CD8-positive, alpha-beta T cell (primary cell): ENCODE measurements at places on chromosomes 4 and X.

GRCh38 chr4:88706574-88706973 lies 8.9 kb upstream of the NAP1L5 start:
- no peak for DNase-seq

DNA sequence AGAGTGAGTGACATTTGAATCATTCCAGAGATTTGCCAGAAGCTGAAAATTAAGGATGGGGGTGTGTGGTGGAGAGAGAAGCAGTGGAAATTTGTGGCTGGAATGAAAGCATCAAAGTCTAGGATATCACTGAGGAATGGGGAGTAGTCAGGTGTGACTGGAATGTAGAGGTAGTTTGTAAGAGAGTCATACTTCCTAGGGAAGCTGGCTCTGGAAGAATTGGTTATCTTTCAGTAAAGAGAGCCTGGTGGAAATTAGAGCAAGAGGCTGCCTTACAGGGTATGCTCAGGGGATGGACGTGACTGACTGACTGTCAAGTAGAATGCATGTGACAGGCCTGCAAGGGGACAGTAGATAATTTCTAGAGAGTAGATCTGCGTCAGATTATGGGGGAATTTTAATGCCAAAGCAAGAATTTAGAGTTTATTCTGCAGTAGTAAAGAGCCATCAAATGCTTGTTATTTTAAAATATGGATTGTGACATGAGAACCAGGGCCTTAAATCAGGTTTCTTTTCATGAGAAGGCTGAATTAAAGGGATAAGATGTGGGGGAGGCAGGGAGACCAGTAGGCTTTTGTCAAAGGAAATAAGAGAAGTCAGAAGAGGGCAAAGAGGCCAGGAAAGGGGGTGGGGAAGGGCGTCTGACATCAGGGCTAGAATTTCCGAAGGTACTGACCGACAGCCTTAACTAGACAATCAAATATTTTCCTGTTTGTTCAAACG lies 109.9 kb downstream of the AFF1 start:
- no peak for DNase-seq

- DNase-seq, result no peak
These were observed 229.0 kb downstream of the UGT8 start for GRCh38 chr4:114827651-114828050.

- DNase-seq, result no peak
These were observed 83.5 kb upstream of the SPIN4 start for GRCh38 chrX:63434665-63435064.

DNA sequence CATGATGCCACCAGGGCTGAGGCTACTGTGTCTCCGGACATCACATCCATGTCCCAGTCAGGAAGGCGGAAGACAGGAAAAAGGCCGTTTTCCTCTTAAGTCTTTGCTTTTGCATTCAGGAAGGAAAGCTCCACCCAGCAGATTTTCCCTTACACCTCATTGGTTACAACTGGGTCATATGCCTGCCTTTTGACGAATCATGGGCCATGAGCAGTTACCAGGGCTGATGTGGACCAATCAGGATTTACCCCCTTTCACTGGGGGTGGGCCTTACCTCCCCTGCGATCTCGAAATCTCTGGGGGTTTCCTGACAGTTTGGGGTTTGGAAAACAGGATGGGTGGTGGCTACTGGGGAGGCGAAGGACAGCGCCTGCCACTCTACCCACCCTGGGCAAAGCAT lies 52.5 kb upstream of the GRPEL1 start:
- no peak for DNase-seq

GRCh38 chr4:35525192-35525978 lies 718.9 kb downstream of the ARAP2 start:
- no peak for DNase-seq

DNA sequence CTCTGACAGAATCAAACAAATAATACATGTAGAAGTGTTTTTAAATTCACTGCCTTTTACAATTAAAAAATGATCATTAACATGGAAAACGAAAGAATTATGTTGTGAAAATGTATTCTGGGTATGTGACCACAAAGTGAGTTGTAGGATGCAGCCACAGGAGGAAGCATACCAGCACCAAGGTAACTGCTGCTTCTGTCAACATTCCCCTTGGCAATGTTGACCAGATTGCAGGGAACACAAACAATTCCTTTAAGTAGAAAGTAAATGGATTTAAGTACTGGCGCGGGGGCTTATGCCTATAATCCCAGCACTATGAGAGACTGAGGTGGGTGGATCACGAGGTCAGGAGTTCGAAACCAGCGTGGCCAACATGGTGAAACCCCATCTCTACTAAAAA lies 1877.9 kb upstream of the PCDH7 start:
- DNase-seq, result no peak

- no peak for DNase-seq
These were observed 49.8 kb upstream of the PRSS48 start for GRCh38 chr4:151227172-151227571.

DNA sequence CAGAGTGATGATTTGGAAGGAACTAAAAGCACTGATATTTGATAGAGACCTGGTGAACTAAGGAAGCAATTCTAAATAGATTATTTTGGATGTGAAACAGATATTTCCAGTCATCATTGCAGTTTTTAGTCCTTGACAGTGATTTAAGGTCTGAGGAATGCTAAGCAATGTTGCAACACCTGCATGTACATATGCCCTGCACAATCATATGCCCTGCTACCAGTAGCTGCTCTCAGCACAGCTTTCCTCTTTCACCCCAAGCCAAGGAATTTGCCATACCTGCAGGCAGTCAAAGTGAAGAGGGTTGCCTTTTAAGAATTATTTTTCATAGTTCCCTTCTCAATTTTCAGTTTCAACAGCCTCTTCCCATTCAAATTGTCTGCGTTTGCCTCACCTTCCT lies 8.7 kb upstream of the FAM47A start:
- no peak for DNase-seq

DNA sequence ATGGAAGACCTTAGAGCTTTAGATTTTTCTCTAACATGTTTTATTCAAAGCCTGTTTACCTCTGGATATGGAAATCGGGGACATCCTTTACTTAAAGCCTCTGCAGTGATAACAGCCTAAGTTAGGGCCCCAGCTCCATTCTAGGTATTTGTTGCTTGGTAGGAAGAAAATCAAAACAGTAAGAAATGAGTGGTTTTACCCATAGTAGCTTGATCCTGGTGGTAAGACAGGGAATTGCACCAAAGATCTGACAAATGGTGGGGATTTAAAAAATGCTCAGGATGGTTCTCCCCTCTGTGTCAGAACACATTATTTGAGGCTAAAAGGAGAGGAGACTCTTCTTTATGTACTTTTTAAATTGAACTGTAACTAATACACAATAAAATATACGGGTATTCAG lies 52.4 kb downstream of the AFF2 start:
- no peak for DNase-seq

GRCh38 chr4:7831330-7831729 lies 108.3 kb downstream of the AFAP1 start:
- DNase-seq, result no peak

- no peak for DNase-seq
These were observed 4.0 kb upstream of the NEUROG2 start for GRCh38 chr4:112519689-112520597.

DNA sequence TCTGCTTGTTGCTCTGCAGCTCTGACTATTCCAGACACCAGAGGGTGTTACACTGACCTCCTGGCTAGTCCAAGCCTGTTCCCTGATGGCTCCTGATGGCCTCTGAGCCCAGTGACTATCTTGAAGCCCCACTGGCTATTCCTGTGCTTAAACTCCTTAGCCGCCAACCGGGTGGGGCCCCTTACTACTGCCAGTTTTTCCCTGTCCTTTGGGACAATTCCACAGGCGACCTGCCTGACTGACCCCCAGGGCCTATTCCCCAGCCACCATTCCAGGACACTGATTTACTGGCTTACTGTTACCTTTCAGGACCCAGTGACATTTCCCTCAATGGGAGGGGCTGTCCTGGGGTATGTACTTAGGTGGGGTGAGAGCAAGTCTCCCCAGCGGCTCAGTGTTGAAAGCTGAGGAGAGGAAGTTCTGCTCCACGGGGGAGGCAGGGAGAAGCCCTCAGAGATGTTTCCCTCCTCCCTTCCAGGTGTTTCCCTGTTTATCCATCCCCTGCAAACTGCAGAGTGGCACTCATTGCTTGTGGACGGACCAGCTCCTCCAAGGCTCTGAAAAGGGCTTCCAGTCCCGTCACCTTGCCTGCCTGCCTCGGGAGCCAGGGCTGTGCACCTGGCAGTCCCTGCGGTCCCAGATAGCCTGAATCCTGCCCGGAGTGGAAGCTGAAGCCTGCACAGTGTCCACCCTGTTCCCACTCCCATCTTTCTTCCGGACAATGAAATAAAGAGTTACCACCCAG lies 4.0 kb downstream of the TIMP1 start:
- no peak for DNase-seq

- DNase-seq, result no peak
These were observed 83.0 kb upstream of the ADRA2C start for GRCh38 chr4:3683077-3683743.

- no peak for DNase-seq
These were observed 1.4 kb downstream of the MID1 start for GRCh38 chrX:10618961-10619360.

DNA sequence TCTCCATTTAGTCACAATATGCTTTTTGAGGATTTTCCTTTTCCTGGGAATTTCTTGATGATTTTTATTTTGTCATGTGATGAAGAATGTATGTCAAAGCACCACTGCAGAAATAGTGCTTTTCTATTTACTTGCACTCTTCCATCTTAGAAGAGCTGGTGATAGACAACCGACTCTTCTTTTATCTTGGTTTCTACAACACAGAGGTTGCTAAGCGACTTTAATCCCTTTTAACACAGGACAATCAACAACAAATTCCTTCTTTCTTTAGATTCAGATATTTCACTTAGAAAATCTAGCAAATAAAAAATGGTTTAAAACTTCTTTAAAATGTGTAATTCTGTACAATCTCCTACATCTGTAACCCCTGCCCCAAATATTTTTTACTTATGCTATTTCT lies 34.6 kb downstream of the TET2 start:
- DNase-seq, result no peak

DNA sequence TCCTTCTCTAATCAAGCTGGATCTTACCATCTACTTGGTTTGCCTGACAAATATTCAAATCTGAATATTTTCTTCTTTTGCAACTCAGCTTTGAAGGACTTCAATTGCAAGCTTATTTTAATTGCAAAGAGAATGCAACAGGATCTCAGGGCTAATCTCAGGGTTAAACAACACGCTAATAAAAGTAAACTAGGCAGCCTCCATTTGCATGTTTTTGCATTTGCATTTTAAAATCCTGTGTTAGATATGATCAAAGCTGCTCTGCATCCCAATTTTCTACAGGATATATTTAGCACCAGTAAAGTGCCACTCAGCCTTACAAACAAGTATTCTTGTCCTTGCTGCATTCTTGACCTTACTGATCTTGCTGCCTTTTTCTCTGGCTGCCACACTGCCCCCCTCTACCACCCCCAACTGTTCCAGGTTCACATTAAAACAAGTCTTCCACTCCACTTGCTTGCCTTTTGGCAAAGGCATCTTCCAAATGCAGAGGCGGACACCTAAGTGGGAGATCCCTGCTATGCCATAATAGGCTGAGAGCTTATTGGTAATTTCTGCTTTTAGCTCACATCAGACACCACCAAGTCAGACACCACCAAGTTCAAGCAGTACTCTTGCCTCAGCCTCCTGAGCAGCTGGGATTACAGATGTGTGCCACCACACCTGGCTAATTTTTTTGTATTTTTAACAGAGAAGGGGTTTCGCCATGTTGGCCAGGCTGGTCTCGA lies 48.1 kb downstream of the GPRIN3 start:
- DNase-seq, result no peak

DNA sequence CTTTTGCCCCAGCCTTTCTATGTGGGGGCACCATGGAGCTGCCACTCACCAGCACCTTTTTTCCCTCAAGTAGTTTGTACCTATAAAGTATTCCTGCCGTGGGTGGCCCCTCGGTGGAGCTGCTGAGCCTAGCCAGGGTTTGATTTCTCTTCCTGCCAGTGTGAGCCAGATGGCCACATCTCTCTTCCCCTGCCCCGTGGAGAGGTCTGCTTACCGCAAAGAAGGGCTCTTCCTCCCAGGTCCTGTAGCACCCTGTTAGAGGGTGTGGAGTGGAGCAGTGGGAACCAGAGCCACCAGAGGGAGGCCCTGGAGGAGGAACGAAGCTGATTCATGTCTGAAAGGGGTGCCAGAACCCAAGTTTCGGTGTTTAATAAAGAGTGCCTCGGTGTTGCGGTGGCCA lies 95.4 kb downstream of the PTTG2 start:
- no peak for DNase-seq

- DNase-seq, result no peak
These were observed 6.6 kb upstream of the HNRNPD start for GRCh38 chr4:82380344-82380743.

DNA sequence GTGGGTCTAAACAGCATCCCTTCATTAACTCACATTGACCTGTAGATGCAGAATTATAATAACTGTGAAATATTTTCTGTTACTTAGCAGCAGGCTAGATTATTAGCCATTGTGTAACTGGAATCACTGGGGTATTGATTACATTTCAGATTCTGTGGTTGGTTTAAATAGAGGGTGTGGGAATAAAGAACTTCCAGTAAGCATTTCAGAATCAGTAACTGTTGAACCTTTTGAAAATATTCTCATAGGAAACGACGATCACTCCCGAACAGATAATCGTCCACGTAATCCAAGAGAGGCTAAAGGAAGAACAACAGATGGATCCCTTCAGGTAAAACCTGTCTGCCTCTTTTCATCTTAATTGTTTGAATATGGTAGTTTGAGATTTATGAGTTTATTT lies 33.6 kb downstream of the FMR1 start:
- no peak for DNase-seq

- DNase-seq, result no peak
These were observed 96.1 kb downstream of the MAMLD1 start for GRCh38 chrX:150459196-150459595.

DNA sequence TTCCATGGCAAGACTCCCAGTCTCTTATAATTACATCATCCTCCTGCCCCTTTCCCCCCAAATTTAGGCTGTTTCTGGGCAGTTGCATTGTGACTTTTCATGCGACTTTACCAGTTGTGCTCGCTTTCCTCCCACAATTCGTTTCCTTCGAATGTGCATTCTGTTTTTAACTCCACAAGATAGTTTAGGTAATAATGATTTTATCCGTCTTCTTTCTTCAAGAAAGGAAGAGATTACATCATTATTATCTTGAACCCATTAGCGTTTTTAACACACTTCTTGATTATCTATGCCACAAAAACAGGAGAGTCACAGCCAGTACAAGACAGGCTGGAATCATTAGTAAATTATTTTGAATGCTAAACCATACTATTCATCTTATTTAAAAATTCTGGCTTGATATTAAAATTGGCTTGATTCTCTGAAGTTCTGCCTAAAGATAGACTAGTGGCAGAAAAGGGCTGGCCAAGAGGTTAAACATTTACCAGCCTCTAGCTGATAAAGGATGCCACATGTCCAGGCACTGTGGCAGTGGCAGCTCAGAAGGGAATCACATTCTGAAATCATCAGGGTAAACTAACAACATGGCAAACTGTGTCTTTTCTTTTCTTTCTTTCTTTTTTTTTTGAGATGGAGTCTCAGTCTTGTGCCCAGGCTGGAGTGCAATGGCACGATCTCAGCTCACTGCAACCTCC lies 19.7 kb upstream of the PLA2G12A start:
- no peak for DNase-seq

- DNase-seq, result no peak
These were observed 2.9 kb downstream of the TMSB4X start for GRCh38 chrX:12977761-12978204.
